ENCODE measurements at places on chromosomes 6 and 20. TPM values are rescaled to one million over a fixed set of nuclear protein-coding genes. Genes with fewer than 3 reads are reported as not detected.

The SH3BGRL2 gene
- 12.2 TPM for total RNA-seq

The CCDC28A gene
- 13.5 TPM for total RNA-seq

The GRIK2 gene
- 0.34 TPM for total RNA-seq

The CD40 gene
- total RNA-seq: 13.8 TPM

The SLC17A9 gene
- total RNA-seq: 0.28 TPM

The ARMH2 gene
- total RNA-seq: not detected

The SEMG1 gene
- total RNA-seq: not detected

The ELOVL4 gene
- total RNA-seq: 13.7 TPM

The GSTA2 gene
- total RNA-seq: not detected

The ARMC12 gene
- total RNA-seq: 1.0 TPM

The PPIL6 gene
- 21.2 TPM for total RNA-seq

The PRICKLE4 gene
- total RNA-seq: 1.1 TPM

The ZNF335 gene
- 12.3 TPM for total RNA-seq

The GABRR2 gene
- 0.14 TPM for total RNA-seq

The CST5 gene
- total RNA-seq: not detected

The SLC25A27 gene
- 11.7 TPM for total RNA-seq

The DEK gene
- total RNA-seq: 54.3 TPM

The PBOV1 gene
- total RNA-seq: not detected

The RNF217 gene
- total RNA-seq: 52.5 TPM

The DNPH1 gene
- 45.8 TPM for total RNA-seq

All from nasal cavity respiratory epithelium epithelial cell of viscerocranial mucosa (primary cell).